ENCODE measurements at places on chromosomes 5 and 9. TPM values are rescaled to one million over a fixed set of nuclear protein-coding genes. Genes with fewer than 3 reads are reported as not detected.

Gene CCDC112
- total RNA-seq = 5.1 TPM

Gene NUTM2G
- not detected for total RNA-seq

Gene AK8
- total RNA-seq = 0.11 TPM

Gene TSSK1B
- not detected for total RNA-seq

Gene UCK1
- total RNA-seq = 14.3 TPM

Gene STK32A
- not detected for total RNA-seq

Gene GLRA1
- total RNA-seq = not detected

Gene INSL4
- total RNA-seq = not detected

Data from dermis lymphatic vessel endothelial cell (primary cell).